ENCODE measurements at places on chromosomes 11 and 22.
A peak's percentile ranks its signal among the peaks of the same experiment; 100 is the strongest.

- DNase-seq, result no peak
Measured at GRCh38 chr11:68142028-68142412, 20.8 kb upstream of the CHKA start.

GRCh38 chr11:34251589-34251980 lies 106.2 kb downstream of the ABTB2 start:
- DNase-seq, result no peak

DNA sequence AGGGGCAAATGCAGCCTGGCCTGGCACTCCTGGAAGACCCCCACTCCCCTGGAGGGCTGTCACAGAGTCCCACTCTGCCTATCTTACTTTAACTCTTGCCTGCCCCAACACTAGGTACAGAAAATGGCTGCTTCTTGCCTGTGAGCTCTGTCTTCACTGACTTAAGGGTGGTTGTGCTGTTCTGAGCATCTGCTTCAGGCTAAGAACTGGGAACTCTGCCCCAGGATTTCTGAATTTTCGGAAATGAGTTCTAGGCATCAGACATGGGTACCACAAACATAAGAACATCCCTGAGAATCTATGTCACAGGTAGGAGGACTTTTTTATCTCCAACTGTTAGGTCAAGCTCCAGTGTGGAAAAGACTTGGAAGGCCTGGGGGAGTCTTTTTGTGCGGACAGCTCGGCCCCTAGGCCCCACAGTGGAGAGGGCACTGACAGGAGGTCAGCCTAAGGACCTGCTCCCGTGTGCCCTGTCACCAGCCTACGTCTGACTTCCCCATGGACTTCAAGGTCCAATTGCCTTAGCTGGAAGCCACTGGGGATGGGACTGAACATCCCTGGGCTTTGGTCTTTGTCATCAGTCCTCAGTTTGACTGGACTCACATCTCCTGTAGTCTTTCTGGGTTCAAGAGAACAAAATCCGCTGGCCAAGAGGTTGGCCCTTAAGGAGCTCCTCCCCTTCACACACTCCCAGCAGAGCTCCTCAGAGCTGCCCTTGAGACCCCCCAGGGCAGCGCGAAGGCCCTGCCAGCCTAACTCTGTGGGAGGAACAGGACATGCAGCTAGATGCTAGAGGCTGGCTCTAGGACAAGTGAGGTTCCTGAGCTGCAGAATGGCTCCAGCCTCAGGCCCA lies 31.9 kb downstream of the PPP2R1B start:
- no peak for DNase-seq

- DNase-seq, result no peak
Measured at GRCh38 chr11:73990730-73991129, 8.1 kb upstream of the UCP2 start.

DNA sequence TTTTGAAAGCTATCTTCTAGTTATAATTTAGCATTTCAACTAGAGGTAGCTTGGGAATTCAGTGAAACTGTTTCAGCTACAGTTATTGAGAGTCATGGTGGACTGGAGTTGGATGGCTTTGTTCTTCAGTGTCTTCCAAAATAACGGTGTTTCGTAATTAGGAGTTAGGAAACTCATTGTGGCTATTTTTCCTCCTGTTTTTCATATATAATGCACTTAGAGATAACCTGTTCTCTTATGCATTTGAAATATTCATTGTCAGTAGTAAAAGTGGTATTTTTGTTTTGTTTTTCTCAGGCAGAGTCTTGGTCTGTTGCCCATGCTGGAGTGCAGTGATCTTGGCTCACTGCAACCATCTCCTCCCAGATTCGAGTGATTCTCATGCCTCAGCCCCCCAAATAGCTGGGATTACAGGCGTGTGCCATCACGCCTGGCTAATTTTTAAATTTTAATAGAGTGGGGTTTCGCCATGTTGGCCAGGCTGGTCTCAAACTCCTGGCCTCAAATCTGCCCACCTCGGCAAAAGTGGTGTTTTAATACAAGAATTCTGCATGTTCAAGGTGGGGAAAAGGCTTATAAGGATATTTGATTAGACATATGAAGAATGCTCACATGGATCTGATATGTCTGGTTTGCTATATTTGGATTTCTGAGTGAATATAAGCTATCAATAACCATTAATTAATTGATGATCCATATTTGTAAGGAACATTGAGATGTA lies 12.7 kb downstream of the PDHX start:
- no peak for DNase-seq

DNA sequence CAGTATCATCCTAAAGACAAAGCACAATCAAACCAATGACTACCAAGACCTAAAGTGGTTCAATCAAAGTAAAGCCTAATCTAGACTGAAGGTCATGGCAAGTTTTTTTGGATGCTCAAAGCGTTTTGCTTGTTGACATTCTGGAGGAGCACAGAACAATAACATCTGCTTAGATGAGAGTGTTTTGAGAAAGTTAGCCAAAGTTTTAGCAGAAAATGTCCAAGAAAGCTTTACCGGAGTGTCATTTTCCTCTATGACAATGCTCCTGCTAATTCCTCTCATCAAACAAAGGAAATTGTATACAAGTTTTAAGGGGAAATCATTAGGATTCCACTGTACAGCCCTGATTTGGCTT lies 256.9 kb upstream of the FAT3 start:
- no peak for DNase-seq

DNA sequence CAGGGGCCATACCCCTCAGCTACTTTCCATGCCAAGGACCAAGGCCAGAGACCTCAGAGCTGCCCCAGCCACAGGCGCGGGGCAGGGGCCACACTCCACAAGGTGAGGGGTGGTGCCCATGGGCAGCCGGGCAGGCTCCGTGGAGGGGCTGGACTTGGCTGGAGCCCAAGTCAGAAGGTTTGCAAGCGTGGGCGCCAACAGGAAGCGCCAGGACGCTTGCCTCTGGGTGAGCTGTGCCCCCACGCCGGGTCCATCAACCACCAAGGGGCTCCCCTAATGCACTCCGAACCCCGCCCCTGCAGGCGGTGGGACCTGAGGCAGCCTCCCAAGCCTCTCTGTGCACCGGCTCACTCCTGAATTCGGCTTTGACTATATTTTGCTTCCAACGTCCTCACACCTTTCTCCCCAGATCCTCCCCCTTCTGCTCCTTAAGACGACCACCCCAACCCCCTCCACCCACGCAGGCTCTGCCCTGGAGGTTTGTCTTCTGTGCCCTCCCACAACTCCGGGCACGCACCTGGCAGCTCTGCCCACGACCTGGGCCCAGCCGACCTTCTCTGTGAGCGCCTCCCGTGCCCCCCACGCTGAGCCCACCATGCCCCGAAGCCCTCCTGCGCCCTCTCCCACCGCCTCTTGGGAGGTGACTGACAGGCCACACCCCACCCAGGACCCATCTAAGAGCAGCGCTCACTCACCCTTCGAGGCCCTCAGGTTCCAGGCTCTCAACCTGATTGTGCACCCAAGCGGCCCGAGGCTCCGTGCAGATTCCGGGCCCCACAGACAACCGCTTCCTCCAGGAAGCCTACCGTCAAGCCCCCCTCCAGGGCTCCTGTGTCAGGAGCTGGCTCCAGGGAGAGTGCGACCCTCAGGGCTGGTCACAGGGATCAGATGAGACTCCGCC lies 2.6 kb upstream of the PKP3 start:
- DNase-seq, result no peak

GRCh38 chr11:2314525-2315394 lies 12.9 kb downstream of the TSPAN32 start:
- no peak for DNase-seq

DNA sequence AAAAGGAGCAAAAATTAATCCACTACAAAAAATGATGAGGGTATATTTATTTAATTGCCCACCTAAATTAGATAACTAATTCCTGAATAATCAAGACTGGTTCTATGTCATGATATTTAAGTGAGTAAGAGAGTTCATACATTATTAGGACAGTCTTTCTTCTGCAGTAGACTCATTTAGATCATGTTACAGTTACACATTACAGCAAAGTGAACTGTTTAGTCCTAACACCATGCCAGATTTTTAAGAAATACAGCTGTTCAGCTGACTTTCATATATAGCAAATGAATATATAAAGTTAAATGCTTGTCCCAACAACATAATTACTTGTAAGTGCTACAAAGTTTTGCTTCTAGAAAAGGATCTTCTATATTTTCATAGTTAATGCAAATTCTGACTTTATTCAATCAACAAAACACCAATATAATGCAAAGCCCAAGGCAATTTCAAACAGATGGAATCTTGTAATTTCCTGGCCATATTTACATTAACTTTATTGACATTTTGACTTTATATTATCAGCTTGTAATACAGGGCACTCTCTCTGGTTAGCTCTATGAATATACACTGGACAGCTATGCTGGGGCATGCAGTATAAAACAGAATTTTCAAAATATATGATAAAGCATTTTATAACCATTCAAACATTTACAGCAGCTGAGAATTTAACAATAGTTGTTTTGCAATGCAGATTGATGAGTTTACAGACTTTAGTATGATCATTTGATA lies 45.7 kb upstream of the TP53AIP1 start:
- DNase-seq, result no peak

GRCh38 chr11:76670485-76671236 lies at the start of gene LRRC32:
LRRC32 (minus strand) TSS chr11:76670747; CDS start chr11:76665954, 4,793 bp downstream.
- DNase-seq, result no peak

- no peak for DNase-seq
Measured at GRCh38 chr22:32583921-32584335, 109.3 kb downstream of the FBXO7 start.

- no peak for DNase-seq
Measured at GRCh38 chr11:10108915-10109680, 184.9 kb downstream of the SBF2 start.

- no peak for DNase-seq
Measured at GRCh38 chr22:41308544-41308947, 7.2 kb downstream of the ZC3H7B start.

- DNase-seq, result no peak
Measured at GRCh38 chr22:18050065-18050464, 25.7 kb upstream of the MICAL3 start.

- peak; percentile 67 for DNase-seq
Measured at GRCh38 chr22:44668190-44668885, 33.7 kb upstream of the PRR5 start.

DNA sequence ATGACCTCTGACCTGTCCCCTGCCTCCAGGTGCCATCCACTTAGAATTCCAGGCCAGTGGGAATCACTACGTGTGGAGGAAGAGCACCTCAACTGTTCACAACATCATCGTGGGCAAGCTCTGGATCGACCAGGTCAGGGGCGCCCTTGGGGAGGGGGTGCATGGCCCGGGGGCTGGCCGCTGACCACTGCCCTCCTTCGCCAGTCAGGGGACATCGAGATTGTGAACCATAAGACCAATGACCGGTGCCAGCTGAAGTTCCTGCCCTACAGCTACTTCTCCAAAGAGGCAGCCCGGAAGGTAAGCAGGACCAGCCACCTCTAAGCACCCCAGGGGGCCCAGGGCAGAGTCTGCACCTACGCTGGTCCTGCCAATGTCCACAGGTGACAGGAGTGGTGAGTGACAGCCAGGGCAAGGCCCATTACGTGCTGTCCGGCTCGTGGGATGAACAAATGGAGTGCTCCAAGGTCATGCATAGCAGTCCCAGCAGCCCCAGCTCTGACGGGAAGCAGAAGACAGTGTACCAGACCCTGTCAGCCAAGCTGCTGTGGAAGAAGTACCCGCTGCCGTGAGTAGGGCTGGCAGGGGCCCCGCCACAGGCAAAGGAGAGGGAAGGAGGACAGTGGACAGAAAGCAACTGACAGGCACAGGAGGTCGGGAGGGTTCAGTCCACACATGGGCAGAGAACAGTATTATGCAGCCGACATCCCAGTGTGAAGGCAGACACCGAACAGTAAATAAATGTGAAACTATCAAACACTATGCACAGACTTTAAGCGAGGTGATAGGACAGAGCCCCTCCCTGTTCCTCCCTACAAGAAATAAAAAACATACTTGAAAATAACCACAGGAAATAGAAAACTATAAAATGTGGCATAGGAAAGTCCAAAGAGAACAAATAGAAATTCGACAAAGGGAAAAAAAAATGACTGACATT lies 74.9 kb downstream of the MORC2 start:
- DNase-seq, result no peak

DNA sequence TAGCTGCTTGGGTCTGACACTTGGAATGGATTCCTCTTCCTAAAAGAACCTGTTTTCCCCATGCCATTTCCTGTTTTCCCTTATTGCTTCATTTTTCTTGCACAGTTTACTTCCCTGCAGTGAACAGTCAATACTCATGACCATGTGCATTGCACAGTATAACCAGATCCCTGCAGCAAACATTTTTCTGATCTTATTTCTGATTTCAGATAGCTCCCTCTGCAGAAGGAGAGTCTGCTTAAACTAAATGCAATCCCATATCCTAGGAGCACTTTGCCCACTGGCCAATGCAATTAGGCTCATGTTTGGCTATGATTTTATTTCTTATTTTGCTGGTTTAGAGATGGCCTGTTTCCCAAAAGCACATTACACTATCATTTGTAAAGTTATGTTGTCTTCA lies 96.7 kb upstream of the CD44 start:
- DNase-seq, result no peak

- no peak for DNase-seq
Measured at GRCh38 chr11:31641477-31642062, 132.0 kb downstream of the ELP4 start.

GRCh38 chr11:72373163-72373562 lies 61.2 kb downstream of the CLPB start:
- no peak for DNase-seq

DNA sequence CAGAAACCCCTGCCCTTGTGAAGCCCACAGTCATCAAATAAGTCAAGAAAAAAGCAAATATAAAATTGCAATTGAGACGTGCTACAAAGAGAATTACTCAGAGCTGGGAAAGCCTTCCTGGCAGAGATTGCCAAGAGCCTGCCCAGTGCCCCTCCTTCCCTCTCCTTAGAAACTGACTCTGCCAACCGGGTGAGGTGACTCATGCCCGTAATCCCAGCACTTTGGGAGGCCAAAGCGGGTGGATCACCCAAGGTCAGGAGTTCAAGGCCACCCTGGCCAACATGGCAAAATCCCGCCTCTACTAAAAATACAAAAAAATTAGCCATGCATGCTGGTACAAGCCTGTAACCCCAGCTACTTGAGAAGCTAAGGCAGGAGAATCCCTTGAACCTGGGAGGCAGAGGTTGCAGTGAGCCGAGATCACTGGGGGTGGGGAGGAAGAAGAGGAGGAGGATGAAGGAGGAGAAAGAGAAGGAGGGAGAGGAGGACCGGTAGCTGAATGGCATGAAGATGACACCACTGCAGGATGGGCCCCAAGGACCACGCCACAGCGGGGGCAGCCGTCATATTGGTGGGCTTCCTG lies 76.1 kb upstream of the RTL6 start:
- DNase-seq, result no peak

DNA sequence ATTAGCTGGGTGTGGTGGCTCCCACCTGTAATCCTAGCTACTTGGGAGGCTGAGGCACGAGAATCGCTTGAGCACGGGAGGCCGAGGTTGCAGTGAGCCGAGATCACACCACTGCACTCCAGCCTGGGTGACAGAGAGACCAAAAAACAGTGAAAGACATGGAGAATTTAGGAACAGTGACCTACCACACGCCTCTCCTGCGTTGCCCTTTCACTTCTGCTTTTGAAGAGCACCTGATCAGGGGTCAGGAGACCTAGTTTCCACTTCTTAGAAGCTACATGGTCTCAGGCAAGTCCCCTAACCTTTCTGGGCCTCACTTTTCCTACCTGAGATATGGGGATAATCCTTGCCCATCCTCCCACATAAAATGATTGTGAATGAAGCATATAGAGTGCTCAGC lies 12.2 kb downstream of the SLC35C1 start:
- DNase-seq, result no peak
